ENCODE measurements at places on chromosomes 13 and 19. TPM values are rescaled to one million over a fixed set of nuclear protein-coding genes. Genes with fewer than 3 reads are reported as not detected.

Gene SUPT20H
- polyA plus RNA-seq: 45.4 TPM

Gene TNFSF9
- polyA plus RNA-seq: 3.8 TPM

Gene APOC1
- 606 TPM for polyA plus RNA-seq

GRCh38 chr19:9070066-9070465, 16.8 kb upstream of the OR1M1 start:
- no peak for DNase-seq

- no peak for DNase-seq
Observed at GRCh38 chr19:5372572-5373200, 32.1 kb upstream of the PTPRS start.

All from hepatocyte (in vitro differentiated cells).